Mesenteric fat pad (tissue), 1 donor: ENCODE measurements at places on chromosomes 1 and 21. TPM values are rescaled to one million over a fixed set of nuclear protein-coding genes. Genes with fewer than 3 reads are reported as not detected.

PGBD5 gene
- total RNA-seq: 1.4 TPM

S100PBP gene
- 25.0 TPM for total RNA-seq

RNPEP gene
- 40.7 TPM for total RNA-seq

RPTN gene
- not detected for total RNA-seq

GBP7 gene
- not detected for total RNA-seq

OR14K1 gene
- total RNA-seq: not detected

HCN3 gene
- 3.3 TPM for total RNA-seq

DNA sequence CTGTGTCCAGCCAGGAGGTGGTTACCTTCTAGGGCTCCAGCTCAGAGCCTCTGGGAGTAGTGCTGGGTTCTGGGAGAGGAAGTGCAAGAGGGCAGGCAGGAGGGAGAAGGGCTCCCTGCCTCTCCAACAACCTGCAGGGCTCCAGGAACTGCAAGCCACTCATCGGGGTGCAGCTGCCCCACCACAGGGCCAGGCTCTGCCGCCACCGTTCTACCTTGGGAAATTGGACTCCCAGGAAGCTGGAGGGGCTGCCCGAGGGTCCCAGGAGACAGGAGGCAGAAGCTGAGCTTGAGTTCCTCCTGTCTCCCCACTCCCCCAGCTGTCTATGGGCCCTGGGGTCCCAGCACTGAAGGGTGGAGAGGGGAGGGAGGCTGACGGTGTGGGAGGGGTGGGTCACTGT lies 7.4 kb upstream of the PRDM16 start:
- peak; percentile 59 for DNase-seq

- DNase-seq: no peak
These were observed 292.2 kb downstream of the SMYD3 start for GRCh38 chr1:246214708-246215509.

- no peak for DNase-seq
These were observed at the start of gene HAPLN2 for GRCh38 chr1:156618853-156619581. TSS of gene HAPLN2 (plus strand) at chr1:156619415. CDS start at chr1:156623491, 4,076 bp downstream.

DNA sequence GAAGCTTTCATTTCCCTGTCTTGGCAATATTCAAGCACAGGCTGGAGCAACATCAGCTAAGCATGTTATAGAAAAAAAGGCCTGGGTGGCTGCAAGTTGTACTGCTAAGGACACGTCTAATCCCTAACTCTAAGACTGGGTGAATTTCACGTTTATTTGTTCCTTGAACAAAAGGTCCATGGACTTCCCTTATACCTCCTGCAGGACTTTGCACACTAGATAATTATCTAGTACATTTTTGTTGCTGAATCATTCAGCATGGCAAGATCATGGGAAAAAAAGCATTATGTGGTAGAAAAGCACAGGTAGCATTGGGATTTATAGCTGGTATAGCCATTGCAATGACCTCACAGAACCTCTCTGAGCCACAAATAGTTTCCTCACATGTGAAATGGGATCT lies 130.7 kb upstream of the DMRTA2 start:
- DNase-seq: no peak

DNA sequence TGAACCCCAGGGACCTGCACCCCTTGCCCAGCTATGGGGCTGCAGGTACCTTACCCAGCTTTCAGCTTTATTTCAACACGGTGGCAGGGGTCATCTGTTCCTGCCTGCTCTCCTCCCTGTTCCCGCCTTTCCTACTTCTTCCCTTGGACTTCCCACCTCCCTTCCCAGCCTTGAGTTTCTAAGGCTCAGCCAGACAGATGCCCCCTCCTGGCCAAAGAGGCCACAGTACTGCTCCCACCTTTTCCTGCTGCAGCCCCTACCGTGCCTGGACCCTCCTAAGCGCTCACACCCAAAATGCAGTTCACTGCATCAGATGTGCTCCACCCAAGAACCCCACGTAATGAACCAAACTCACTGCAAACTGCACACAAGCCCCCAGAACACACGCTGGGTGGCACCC lies 7.7 kb downstream of the NOC2L start:
- DNase-seq: no peak

DNA sequence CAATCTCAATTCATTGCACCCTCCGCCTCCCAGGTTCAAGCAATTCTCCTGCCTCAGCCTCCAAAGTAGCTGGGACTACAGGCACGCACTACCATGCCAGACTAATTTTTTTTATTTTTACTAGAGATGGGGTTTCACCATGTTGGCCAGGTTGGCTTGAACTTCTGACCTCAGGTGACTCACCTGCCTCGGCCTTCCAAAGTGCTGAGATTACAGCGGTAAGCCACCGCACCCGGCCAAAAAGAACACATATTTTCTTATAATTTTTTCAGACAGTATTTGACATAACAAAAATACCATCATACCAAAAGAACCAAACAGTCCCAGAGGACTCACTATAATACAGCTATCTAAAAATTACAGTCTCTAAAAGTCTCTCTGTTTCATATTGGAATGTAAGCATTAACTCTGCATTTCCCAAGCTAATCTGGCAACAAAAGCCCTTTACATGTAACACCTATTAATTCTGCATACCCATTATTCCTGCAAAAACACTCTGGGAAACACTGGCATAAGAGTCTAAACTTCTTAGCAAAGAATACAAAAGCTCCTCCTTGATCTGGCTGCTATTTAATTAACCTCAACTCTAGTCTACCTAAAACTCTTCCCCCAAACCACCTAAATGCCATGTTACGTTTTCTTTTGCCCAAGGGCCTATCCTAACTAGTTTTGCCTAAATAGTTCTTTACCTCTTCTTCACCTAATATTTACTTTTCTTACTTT lies 26.9 kb downstream of the WDR26 start:
- no peak for DNase-seq

DNA sequence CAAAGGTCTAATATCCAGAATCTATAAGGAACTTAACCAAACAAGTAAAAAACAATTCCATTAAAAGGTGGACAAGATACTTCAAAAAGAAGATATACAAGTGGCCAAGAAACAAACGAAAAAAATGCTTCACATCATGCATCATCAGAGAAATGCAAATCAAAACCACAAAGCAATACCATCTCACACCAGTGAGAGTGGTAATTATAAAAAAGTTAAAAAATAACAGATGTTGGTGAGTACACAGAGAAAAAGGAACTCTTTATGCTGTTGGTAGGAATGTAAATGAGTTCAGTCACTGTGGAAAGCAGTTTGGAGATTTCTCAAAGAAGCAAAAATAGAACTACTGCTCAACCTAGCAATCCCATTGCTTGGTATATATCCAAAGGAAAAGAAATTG lies 218.6 kb downstream of the SLC44A5 start:
- no peak for DNase-seq

GRCh38 chr1:221900678-221901077 lies 158.8 kb upstream of the DUSP10 start:
- DNase-seq: no peak

DNA sequence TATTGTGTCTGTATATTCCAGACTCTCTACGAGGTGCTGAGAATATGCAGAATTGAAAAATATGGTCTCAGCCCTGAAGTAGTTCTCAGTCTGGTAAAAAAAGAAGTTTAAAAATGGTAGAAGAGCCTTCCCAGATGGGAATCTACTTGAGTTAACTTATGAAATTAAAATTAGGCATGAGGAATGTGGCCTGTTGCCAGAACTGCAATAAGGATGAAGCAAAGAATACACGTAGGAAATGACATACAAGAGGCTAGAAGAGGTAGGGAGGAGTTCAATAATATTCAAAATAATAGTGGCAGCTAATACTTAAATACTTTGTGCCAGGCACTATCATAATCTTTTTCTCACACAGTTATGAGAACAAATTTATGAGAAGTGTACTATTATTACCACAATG lies 6.3 kb downstream of the ASPM start:
- no peak for DNase-seq

GRCh38 chr1:117014209-117014608 lies 12.6 kb downstream of the CD101 start:
- DNase-seq: no peak
